ENCODE measurements at places on chromosomes 1 and 21. TPM values are rescaled to one million over a fixed set of nuclear protein-coding genes. Genes with fewer than 3 reads are reported as not detected.

- DNase-seq: peak; percentile 69
Measured at GRCh38 chr1:160219062-160219929, 14.1 kb downstream of the PEA15 start.

- no peak for DNase-seq
Measured at GRCh38 chr1:66954208-66954607, 29.4 kb downstream of the MIER1 start.

DNA sequence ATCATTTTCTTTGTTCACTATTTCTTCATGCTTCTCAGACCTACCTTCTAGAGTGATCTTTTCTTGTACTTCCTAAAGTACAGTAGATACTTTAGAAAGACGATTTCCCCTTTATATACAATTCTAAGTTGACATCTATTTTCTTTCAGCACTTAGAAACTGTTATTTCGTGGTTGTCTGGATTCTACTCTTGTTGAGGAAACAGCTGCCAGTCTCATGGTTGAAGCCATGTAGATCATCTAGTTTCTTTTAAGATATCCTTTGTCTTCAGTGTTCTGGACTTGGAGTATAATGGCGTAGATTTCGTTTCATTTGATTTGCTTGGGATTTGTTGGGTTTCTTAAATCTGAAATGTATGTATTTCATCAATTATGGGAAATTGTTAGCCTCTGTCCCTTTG is 67.6 kb downstream of the PKN2 start:
- no peak for DNase-seq

GRCh38 chr1:33110477-33110876 is 29.5 kb downstream of the AZIN2 start:
- no peak for DNase-seq

GRCh38 chr1:246527402-246528088 is 20.5 kb upstream of the SMYD3 start:
- no peak for DNase-seq

- DNase-seq: no peak
Measured at GRCh38 chr1:198929961-198930599, 291.2 kb downstream of the PTPRC start.

DNA sequence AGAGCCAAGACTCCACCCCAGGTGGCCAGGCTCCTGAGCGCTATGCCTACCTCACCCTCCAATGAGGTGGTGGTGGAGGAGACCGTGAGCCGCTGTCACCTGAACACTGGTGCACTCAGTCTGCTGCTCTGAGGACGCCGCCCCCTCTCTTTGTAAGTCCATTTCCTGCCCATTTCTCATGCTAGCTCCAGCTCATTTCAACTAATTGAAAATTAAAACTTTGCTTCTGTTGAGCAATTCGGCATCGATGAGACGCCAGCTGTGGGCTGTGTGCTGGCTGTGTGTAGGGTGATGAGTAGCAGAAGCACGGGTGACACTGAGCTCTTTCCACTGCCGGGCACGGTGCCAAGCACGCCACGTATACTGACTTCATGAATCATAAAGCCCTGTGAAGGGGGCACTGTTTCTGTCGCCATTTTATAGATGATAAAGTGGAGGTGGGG is 11.2 kb downstream of the TNFRSF1B start:
- DNase-seq: no peak

- DNase-seq: no peak
Measured at GRCh38 chr21:23111070-23111600, 2112.9 kb downstream of the NCAM2 start.

DNA sequence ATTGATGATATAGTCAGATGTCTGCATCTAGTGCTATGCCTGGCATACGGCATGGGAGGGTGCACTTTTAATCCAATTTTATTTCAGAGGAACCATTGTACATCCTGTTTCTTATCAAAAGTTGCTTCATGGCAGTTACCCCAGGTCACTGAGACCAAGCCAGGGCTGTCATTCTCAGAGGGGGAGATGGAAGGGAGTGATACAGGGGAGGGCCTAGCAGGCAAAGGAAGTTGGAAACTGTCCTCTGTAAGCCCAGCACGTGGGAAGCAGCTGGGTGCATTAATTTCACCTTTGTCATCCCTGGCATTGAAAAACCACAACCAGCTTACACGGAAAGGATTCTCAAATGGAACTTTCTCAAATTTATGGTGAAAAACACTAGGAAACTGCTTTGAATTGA is 458.7 kb upstream of the ADAMTS5 start:
- DNase-seq: no peak

DNA sequence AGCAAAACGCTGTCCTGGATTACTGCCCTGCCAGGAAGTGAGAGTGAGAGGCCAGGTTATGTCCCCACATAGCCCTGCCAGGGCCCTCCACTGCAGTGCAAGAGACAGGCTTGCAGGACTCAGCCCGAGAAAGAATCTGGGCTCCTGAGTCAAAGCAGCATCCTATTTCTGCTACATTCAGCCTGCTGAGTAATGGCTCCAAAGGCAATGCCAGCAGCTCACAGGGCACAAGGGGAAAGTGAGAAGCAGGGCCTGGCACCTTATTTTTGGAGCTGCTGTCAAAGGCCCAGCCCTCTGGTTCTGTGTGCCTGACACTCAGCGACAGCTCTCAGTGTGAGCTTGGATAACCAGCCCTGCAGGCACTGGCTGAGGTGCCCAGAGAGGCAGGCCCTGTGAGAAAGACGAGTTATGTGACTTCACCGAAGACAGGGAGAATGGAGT is 83.9 kb downstream of the DTL start:
- DNase-seq: no peak

- no peak for DNase-seq
Measured at GRCh38 chr1:97050506-97050905, 328.9 kb downstream of the PTBP2 start.

- DNase-seq: no peak
Measured at GRCh38 chr1:31627930-31628559, 10.6 kb downstream of the HCRTR1 start.

DNA sequence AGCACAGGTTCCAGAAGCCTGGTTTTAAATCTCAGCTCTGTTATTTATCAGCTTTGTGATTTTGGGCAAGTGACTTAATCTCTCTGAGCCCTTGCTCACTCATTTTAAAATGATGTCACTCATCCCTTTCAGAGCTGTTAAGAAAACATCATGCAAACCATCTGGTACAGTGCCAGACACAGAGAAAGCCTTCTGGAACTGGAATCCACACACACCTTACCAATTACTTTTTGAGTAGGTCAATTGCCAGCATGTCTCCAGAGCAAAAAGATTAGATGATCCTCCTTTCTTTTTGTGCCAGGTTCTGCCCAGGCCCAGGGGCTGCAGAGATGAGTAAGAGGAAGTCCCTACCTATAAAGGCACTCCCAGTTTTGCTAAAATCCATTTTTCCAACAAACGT is 61.3 kb downstream of the ROR1 start:
- no peak for DNase-seq

DNA sequence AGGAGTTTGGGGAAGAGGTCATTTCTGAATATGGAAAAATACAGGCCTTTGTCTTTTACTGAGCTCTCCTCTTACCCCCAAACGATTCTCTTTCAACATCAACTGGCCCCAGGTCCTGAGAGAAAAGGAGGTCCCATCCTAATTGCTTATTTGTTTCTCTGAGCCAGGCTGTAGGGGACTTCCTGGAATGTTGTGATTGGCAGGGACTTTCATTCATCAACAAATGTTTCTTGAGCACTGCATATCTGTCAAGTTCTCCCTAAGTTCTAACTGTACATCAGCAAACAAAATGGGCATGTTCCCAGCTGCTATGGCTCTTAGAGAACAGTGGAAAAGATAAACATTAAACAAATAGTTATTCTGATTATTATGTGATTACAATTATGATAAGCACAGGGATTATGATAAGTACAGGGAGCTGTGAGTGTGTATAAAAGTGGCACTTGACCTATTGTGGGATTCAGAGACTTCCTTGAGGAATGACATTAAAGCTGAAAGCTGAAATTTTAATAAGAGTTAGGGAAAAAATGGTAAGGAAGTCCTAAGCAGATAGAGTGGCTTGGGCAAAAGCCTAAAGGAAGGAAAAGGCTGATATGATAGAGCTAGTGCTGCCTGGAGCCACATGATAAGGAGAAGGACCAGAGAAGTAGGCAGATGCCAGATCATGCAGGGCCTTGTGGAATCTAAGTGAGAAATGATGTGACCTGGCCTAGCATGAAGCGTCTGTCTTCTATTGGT is 11.6 kb downstream of the GPX7 start:
- no peak for DNase-seq

GRCh38 chr1:219299420-219299819 is 125.7 kb downstream of the LYPLAL1 start:
- DNase-seq: no peak

The RIPPLY3 gene
- total RNA-seq: 2.3 TPM

The OR10T2 gene
- total RNA-seq: not detected

The TRPM2 gene
- total RNA-seq: 0.92 TPM

The ASCL5 gene
- total RNA-seq: 0.18 TPM

The PTGS2 gene
- 0.20 TPM for total RNA-seq

The MARK1 gene
- 18.6 TPM for total RNA-seq

The CFAP126 gene
- not detected for total RNA-seq

The TMEM51 gene
- 9.2 TPM for total RNA-seq

The KANK4 gene
- total RNA-seq: 0.23 TPM

Data from WTC11 (cell line).